ENCODE measurements at places on chromosomes 6 and 20. TPM values are rescaled to one million over a fixed set of nuclear protein-coding genes. Genes with fewer than 3 reads are reported as not detected.

DNA sequence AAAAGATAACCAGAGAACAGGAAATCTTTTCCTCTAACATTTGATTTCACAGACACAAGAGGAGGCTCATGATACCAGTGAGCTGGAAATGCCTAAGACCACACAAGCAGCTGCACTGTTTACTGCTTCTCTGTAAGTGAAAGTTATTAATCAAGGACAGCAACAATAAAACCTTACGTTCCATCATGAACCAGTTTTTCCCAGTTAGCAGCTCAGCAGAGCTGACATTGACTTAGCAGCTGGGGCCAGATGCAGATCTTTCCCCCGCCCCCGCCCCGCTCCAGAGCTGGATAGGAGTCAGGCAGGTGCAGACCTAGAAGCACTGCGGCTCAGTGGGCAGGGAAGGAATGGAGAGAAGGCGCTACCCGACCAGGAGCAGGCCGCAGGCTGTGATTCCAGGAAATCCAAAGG lies 275.2 kb downstream of the GMDS start:
- DNase-seq, result peak; percentile 39

- DNase-seq, result no peak
Measured at GRCh38 chr6:44076356-44077213, 50.7 kb downstream of the MRPL14 start.

- DNase-seq, result no peak
Measured at GRCh38 chr6:138226700-138227315, 8.5 kb upstream of the PBOV1 start.

- DNase-seq, result no peak
Measured at GRCh38 chr6:93919365-93919764, 500.0 kb upstream of the EPHA7 start.

DNA sequence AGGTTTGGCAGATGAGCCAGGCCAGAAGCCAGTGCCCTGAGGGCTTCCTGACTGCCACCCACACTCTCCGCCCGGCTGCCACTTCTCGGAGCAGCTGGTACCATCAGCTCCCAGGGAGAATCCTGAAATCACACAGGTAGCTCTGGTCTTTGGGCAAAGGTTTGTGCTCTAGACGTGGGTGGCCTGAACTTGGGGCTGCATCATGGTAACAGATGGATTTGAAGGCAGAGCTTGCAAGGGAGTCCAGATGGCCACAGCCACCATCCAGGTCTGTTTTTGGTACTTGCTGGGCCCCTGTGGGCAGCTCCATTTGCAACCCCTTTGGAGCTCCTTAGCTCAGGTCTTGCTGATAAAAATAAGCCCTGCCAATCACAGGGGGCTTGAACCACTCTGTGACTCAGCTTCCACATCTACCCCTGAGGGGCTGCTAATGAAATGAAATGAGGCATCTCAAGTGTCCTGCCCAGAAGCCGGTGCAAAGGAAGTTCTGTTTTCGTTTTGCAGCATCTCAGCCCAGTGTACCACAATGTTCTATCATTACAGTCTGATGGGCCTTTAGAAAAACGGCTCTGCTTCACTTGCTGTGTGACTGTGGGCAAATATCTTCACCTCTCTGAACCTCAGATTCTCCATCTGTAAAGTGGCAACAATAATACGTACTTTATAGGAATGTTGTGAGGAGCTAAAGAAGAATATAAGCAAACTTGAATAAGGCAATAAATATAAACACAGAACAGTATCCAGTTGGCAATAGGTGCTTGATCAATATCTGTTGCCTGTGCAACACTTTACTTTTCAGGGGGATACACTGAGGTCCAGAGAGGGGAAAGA lies 25.1 kb upstream of the CDH22 start:
- DNase-seq, result no peak

GRCh38 chr6:45428727-45429126 lies 51.0 kb upstream of the SUPT3H start:
- no peak for DNase-seq

DNA sequence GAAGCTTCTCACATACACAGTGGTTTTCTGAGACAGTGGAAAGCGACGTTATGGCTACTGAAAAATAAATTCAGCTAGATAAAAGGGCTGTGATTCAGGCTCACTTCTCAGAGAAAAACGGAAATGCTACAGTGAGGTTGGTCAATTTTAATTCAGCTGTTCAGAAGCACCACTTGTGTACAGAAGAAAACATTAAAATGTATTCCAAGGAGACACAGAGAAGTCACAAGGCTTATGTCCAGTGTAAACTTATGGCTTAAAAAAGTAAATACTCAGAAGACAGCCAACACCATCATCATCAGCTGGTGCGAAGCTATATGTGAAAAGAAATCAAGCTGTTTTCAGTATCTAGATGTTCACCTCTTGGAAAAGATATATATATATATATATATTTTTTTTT lies 68.6 kb downstream of the ABHD12 start:
- DNase-seq, result no peak

- DNase-seq, result no peak
Measured at GRCh38 chr20:5870568-5870981, 79.8 kb downstream of the TRMT6 start.

DNA sequence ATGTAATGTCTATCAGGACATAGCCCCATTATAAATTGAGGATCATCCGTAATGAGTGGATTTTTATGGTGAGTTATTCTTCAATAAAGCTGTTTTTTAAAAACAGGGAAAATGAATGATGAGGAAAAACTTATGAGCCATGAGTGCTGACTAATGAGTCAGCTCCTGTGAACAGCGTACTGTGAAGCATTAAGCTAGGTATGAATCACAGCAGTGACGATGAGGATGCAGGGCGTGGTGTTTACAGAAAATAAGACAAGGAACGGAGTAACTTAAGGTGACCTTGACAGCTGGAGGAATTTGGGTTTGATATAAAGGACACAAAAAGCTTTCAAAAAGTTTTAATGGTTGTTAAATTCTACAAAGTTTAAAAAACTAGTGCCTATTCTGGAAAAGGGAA lies 96.3 kb downstream of the FOXF2 start:
- DNase-seq, result no peak

Gene CTCFL
- polyA plus RNA-seq, result 1.9 TPM

Gene SLC52A3
- polyA plus RNA-seq, result 6.4 TPM
